IPS DF 19.7 (cell line): ENCODE measurements at places on chromosomes 1 and 21.

- peak; percentile 20 for DNase-seq
Measured at GRCh38 chr1:245888809-245889208, 618.3 kb downstream of the SMYD3 start.

DNA sequence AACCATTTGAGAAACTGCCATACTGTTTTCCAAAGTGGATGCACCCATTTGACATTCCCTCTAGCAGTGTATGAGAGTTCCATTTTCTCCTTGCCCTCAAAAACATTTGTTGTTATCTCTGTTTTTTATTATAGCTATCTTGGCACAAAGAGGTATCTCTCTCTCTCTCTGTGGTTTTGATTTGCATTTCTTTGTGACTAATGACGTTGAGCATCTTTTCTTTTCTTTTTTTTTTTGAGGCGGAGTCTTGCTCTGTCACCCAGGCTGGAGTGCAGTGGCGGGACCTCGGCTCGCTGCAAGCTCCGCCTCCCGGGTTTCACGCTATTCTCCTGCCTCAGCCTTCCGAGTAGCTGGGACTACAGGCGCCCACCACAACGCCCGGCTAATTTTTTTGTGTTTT lies 17.4 kb upstream of the ZMYM6 start:
- no peak for DNase-seq

GRCh38 chr1:173097001-173097400 lies 46.3 kb upstream of the TNFSF18 start:
- DNase-seq: no peak

- no peak for DNase-seq
Measured at GRCh38 chr1:167119696-167120095, 25.8 kb downstream of the STYXL2 start.

- no peak for DNase-seq
Measured at GRCh38 chr1:43773821-43774220, 66.5 kb downstream of the ST3GAL3 start.

GRCh38 chr1:246779561-246780175 lies 55.5 kb downstream of the SCCPDH start:
- DNase-seq: no peak

- no peak for DNase-seq
Measured at GRCh38 chr1:199551967-199552565, 475.4 kb upstream of the NR5A2 start.

DNA sequence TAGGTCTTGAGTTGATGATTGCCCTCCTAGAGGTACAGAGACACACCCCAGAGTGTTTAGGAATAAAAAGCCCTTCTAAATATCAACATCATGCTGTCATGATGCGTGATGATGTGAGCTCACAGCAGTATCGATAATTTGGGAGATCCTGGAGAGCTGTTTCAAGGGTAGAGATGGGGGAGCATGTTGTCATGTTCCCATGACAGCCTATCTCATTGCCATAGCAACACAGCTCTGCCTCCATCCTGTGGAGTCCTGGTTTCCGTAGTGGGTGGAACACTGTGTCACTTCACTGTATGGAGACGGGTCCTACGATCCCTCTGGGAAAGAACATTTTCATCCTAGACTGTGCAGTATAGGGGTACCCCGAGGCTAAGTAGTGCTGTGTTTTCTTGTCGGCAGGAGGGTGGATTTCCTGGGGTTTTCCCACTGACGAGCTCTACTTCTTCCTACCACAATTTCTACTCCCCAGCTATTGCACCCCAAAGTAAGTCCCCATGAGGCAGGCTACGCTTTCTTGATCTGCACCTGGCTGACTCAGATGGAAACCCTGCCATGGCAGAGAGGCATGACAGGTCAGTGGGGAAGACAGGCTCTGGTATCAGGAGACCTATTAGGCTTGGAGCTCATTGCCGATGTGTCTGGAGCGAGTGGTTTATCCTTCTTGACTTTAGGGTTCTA lies 7.2 kb downstream of the KISS1 start:
- DNase-seq: no peak

DNA sequence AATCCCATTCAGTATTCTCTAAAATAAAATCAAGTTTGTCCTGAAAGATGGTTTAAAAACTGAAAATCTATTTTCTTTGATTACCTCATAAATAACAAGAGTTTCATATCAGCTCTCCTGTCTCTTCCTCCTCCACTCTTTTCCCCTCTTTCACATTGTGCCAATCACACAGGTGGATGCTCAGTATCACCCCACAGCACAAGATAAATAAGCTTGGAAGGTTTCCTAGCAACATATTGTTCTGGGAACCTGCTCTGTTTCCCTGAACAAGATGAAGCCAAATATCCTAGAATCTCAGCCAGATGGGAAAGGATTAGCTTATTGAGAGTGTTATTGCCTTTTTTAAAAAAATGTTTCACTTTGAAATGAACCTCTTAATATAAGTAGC lies 45.7 kb upstream of the CACYBP start:
- no peak for DNase-seq

- no peak for DNase-seq
Measured at GRCh38 chr1:186887203-186887602, 58.5 kb downstream of the PLA2G4A start.

DNA sequence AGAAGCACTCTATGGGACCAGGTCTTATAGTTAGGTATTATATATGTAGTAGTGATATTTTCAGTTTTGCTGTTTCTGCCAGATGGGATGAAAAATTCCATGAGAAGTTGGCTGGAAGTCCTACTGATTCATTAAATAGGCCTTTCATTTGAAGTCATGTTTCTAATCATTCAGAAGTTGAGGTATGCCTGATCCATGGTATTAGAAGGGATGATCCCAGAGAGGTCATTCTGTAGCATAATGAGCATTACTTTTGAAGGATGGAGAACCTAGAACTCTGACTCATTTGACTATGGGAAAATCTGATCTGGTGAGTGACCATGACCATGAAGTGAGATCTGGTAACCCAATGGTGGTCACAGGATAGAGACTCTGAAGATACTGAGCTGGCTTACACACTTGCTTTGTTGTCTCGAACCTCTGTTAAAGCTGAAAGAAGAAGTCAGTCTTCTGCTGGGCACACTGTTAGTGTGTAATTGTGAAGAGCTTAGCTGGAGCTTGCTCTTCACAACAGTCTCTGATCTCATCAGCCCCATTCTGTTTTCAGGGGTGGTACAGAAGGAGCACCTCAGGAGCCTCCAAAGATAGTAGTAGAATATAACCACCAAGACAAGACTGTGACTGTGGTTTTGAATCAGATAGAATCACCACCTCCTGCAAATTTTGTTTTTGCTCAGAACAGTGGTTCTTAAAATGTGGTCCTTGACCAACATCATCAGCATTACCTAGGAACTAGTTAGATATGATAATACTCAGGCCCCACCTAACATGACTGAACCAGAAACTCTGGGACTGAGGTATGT lies 9.0 kb downstream of the MGST3 start:
- no peak for DNase-seq

- no peak for DNase-seq
Measured at GRCh38 chr1:176460544-176461336, 2.2 kb upstream of the PAPPA2 start.

GRCh38 chr1:1758059-1758621 lies 20.1 kb downstream of the NADK start:
- no peak for DNase-seq

DNA sequence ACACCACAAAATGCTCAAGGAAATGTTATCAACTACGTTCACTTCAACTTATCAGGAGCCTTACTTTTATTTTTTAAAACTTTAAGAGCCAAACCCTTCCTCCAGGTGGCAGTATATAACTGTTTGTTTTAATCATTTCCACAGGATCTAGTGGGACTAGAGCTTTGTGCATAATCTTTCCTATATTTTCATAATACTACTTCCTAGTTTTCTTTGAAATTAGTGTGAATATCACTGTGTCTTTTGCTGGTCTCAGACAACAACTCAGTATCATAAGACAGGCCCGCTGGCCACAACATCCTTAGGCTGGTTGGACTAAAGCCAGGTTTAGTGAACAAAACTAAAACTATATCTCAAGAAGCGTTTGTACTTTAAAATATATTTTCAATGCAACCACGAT lies 145.5 kb downstream of the TIAM1 start:
- no peak for DNase-seq

DNA sequence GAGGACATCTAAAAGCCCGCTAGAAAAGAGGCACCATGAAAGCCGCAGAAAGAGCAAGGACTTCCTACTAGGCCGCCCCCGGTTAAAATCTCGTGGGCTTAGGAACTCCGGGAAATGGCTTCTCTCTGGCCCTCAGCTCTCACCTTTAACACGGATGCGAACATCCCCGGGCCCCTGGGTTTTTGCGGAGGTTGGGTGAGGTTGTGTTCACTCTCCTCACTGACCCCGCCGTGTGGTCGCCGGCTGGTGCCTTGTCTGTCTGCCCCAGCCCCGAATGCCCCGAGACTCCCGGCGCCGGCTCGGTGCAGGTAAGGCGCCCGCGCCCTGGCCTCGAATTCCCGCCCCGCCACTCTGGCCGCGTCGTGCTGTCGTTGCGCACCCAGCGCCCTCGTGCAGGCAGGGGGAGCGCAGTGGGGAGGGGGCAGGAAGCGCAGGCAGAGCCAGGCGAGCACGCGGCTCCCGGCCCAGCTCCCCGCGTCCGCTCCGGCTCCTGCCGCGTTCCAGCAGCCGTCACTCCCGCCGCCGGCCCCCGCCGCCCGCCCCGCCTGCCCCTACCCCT lies at the start of gene SHISAL2A:
SHISAL2A (plus strand) TSS at position 437 of the 559 bp plus-strand sequence. CDS start 326 bp downstream, outside the sequence.
- no peak for DNase-seq

DNA sequence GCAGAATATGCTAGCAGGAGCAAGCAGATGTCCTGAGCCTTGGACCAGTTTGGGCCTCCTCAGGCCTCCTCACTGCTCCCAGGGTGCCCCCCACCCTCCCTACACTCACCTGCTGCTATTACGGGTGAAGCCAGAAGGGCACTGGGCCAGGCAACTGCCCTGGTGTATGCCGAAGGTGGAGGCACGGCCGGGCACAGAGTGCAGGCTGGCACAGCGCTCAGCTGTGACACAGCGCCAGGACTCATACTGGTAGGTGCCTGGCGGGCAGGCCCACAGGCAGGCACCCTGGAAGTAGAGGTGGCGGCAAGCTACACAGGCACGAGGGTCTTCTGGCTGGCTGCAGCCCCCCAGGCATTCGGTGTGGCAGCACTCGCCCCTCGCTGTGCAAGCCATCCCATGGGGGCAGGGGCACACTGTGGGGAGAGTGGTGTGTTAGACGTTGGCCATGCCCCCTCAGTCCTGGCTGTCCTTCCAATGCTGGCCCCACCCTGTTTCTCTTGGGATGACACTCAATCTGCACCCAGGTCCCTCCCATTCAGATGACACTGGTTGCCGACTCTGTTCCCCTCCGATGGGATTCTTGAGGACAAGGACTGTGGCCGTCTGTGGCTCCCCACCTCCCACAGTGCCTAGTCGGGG lies 7.0 kb downstream of the INSRR start:
- DNase-seq: no peak

DNA sequence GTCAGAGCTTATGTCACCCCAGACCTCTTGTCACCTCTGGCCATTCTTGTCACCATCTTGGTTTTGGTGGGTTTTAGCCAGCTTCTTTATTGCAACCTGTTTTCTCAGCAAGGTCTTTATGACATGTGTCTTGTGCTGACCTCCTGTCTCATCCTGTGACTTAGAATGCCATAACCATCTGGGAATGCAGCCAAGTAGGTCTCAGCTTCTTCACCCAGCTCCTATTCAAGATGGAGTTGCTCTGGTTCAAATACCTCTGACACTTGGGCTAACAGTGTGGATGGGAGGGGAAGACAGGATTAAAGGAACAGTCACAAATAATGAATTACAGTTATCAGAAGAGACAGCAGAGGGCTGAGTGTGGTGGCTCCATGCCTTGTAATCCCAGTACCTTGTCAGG lies 30.5 kb upstream of the PIK3CD start:
- no peak for DNase-seq

DNA sequence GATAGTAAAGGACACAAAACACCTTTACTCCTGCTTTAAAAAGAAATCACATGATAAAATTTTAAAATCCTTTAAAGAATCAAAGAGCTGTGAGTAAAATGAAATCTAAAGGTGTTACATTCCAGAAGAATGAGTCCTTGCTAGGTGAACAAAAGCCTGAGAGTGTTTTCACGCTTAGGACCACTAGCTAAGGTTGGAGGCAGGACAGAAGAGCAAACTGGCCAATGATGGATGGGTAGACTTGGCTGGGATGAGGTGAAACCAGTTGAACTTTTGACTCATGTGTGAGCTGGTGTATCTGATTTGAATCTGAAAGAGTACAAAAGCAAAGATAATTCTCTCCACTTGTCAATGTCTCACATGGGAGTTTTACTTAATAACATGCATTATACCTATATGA lies 35.1 kb downstream of the CATSPERE start:
- DNase-seq: no peak
